ENCODE measurements at places on chromosomes 16 and 17.
A peak's percentile ranks its signal among the peaks of the same experiment; 100 is the strongest.

DNA sequence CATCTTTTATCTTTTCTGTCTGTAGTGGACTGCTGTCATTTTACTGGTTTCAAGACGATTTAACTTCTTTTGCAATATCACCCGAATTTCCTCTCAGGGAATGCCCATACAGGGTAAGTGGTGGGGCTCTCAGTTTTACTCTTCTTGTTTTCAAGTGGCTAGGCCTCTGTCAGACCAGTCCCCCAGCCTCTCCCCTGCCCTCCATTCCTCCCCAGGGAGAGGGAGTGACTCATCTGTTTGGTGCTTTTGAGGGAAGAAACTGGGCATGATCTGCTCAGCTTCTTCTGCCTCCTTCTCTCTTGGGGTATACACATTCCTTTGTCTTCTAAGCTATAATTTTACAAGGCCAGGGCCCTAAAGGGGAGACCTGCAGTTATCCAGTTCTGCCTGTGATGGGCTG, 332.0 kb downstream of the CBLN1 start:
- H3K4me3 ChIP-seq, result no peak overlapping the region
- no peaks in the 10 kb centered on the region for H3K4me1 ChIP-seq
- no peak for DNase-seq
- no peaks in the 10 kb centered on the region for H3K27me3 ChIP-seq
- H3K36me3 ChIP-seq, result no peaks in the 10 kb centered on the region
- no peak overlapping the region for H3K27ac ChIP-seq

- no peak for DNase-seq
- peak overlapping the region; percentile 53 for H3K27ac ChIP-seq
- peak overlapping the region; percentile 51 for H3K4me3 ChIP-seq
These were observed 593 bp upstream of the WDR45B start for GRCh38 chr17:82648742-82649331.

DNA sequence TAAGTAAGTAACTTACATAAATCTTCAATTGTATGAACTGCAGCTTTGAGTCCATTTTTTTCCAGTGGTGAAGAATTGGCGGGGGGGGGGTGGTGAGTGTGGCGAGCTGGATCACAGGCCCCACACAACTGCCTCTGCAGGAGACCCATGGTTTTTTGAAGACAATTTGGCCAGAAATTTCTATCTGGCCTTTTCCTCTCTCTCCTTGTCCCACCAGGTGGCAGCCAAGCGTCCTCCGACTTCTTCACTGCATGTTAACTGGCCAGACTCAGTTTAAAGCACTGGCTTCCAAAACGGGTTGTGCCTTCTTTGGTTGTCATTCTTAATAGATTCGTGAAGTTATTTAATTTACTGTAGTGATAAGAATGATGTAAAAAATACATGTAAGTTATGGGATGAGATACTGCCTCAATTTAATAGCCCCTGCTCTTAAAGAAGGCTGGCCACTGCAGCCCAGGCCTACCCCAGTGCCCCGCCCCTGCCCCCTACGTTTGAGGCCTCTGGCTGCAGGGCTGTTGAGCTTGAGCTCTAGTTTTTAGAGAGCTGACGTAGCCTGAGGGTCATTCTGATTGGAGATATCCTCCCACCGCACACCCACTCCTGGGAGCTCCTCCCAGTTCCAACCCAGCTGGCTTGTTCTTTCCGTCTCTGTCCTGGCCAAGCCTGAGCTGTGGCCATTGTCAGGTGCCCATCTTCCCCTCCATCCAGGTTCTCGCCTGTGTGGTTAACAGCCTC, 36.4 kb downstream of the AKAP1 start:
- no peaks in the 10 kb centered on the region for H3K27me3 ChIP-seq
- H3K4me1 ChIP-seq, result no peaks in the 10 kb centered on the region
- H3K4me3 ChIP-seq, result no peak overlapping the region

DNA sequence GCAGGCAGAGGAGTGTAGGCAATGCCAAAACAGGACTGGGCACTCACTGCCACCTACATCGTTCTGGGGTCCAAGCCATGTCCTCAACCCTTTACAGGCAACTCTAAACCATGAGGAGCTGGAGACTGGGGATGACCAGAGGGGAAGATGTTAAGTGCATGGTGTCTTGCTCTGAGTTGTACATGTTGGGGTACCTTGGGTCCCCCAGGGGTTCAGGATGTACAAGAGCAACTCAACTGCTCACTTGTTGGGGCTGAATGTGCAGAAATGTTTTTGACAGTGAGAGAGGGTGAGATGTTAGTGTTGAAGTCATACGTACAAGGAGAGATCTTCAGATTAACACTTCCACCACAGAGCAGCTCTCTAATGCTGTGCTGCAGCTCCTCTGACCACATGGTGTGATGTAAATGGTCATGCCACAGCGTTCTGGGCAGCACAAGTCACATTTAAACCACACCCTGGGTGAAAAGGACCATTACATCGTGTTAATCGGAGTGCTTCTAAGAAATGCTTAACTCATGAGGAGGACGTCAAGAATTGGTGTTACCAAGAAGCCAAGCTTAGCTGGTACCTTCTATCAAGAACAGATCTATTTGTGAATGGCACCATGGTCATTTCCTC, 2.4 kb downstream of the CCL18 start:
- no peak overlapping the region for H3K27ac ChIP-seq
- no peak overlapping the region for H3K4me3 ChIP-seq
- no peaks in the 10 kb centered on the region for H3K4me1 ChIP-seq
- H3K36me3 ChIP-seq, result no peaks in the 10 kb centered on the region
- no peak for DNase-seq
- no peaks in the 10 kb centered on the region for H3K27me3 ChIP-seq

GRCh38 chr17:36755586-36755985, 154.2 kb downstream of the MRM1 start:
- no peaks in the 10 kb centered on the region for H3K36me3 ChIP-seq
- H3K27ac ChIP-seq, result no peak overlapping the region
- peak; percentile 35 for DNase-seq

DNA sequence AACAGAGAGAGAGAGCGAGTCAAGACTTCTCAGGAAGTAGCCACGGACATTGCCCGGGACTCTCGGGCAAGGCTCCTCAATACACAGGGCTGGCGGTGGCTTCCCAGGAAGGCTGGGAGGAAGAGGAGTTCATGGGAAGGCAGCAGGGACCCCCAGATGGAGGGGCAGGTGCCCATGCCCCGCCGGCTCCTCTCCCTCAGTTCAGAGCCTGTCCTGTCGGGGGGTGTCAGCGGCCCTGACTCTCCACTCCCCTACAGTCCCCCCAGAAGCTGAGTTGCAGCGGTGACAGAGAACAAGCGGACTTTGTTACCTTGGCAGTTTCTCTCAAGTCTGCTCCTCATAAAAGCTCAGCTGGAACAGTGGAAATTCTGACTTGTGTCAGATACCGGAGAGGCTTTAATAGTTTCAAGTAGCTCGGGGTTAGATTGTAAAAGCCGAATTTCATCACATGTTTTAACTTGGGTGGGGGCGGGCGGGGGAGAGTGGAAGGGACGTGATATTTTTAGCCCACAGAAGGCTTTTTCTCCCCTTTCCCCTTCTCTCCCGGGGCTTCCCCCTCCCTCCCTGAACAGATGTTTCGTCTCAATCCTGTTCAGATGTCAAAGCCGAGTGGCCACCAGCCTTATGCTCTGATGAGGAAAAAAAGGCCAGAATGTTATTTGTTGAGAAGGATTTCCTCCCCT, 65.2 kb downstream of the NKD1 start:
- H3K27me3 ChIP-seq, result peaks cover 8% of the 10 kb centered on the region
- H3K4me1 ChIP-seq, result no peaks in the 10 kb centered on the region
- no peak overlapping the region for H3K4me3 ChIP-seq
- DNase-seq, result no peak
- no peak overlapping the region for H3K27ac ChIP-seq

GRCh38 chr16:47644166-47644565, 183.0 kb downstream of the PHKB start:
- no peak for DNase-seq
- H3K4me3 ChIP-seq, result no peak overlapping the region
- no peaks in the 10 kb centered on the region for H3K27me3 ChIP-seq
- peaks cover 26% of the 10 kb centered on the region for H3K36me3 ChIP-seq
- no peaks in the 10 kb centered on the region for H3K4me1 ChIP-seq

GRCh38 chr16:4338125-4338582, 13.0 kb downstream of the PAM16 start:
- DNase-seq, result no peak
- no peaks in the 10 kb centered on the region for H3K4me1 ChIP-seq
- no peaks in the 10 kb centered on the region for H3K27me3 ChIP-seq
- no peak overlapping the region for H3K4me3 ChIP-seq
- H3K27ac ChIP-seq, result no peak overlapping the region

GRCh38 chr17:27293359-27293897, 486 bp upstream of the WSB1 start:
- H3K4me3 ChIP-seq, result no peak overlapping the region
- H3K4me1 ChIP-seq, result peaks cover 37% of the 10 kb centered on the region
- peak overlapping the region; percentile 98 for H3K27ac ChIP-seq
- no peaks in the 10 kb centered on the region for H3K27me3 ChIP-seq
- no peak for DNase-seq

- H3K4me3 ChIP-seq, result no peak overlapping the region
- H3K27me3 ChIP-seq, result no peaks in the 10 kb centered on the region
- H3K27ac ChIP-seq, result no peak overlapping the region
- H3K36me3 ChIP-seq, result no peaks in the 10 kb centered on the region
These were observed 560.2 kb downstream of the TOX3 start for GRCh38 chr16:51986717-51987116.

- H3K27ac ChIP-seq, result no peak overlapping the region
- no peak for DNase-seq
- peaks cover 23% of the 10 kb centered on the region for H3K27me3 ChIP-seq
- peaks cover 8% of the 10 kb centered on the region for H3K4me1 ChIP-seq
- H3K36me3 ChIP-seq, result no peaks in the 10 kb centered on the region
These were observed 97.5 kb downstream of the RAB11FIP4 start for GRCh38 chr17:31488982-31489294.

- H3K27me3 ChIP-seq, result no peaks in the 10 kb centered on the region
- H3K36me3 ChIP-seq, result no peaks in the 10 kb centered on the region
- no peaks in the 10 kb centered on the region for H3K4me1 ChIP-seq
- DNase-seq, result no peak
These were observed 68.8 kb downstream of the RMI2 start for GRCh38 chr16:11413907-11414595.

- H3K27me3 ChIP-seq, result no peaks in the 10 kb centered on the region
- H3K4me3 ChIP-seq, result peak overlapping the region; percentile 57
- peak; percentile 95 for DNase-seq
- peak overlapping the region; percentile 93 for H3K27ac ChIP-seq
- peaks cover 21% of the 10 kb centered on the region for H3K4me1 ChIP-seq
These were observed 8.3 kb downstream of the MNT start for GRCh38 chr17:2392252-2393173.

DNA sequence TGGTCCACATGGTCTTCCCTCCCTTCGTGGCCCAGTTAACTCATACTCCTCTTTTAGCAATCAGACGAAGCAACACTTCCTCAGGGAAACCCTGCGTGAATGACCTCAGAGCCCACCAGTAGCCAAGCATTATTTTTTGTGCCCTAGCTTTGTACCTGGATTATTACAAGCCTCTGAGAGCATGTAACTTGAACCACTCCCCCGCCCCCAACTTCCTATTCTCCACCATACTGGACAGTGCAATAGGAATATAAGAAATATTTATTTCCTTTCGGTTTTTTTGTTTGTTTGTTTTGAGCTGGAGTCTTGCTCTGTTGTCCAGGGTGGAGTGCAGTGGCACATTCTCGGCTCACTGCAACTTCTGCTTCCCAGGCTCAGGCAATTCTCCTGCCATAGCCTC, 2.9 kb downstream of the CPPED1 start:
- H3K27me3 ChIP-seq, result no peaks in the 10 kb centered on the region
- H3K4me3 ChIP-seq, result no peak overlapping the region
- H3K27ac ChIP-seq, result no peak overlapping the region

GRCh38 chr17:6456321-6456720, 12.1 kb downstream of the PIMREG start:
- no peaks in the 10 kb centered on the region for H3K4me1 ChIP-seq
- DNase-seq, result no peak
- no peaks in the 10 kb centered on the region for H3K27me3 ChIP-seq
- H3K36me3 ChIP-seq, result no peaks in the 10 kb centered on the region
- no peak overlapping the region for H3K4me3 ChIP-seq

GRCh38 chr16:49850558-49851467, 5.1 kb downstream of the ZNF423 start:
- H3K4me1 ChIP-seq, result peaks cover 10% of the 10 kb centered on the region
- no peak overlapping the region for H3K27ac ChIP-seq
- no peak for DNase-seq
- H3K4me3 ChIP-seq, result no peak overlapping the region
- H3K36me3 ChIP-seq, result no peaks in the 10 kb centered on the region
- peaks cover 4% of the 10 kb centered on the region for H3K27me3 ChIP-seq

DNA sequence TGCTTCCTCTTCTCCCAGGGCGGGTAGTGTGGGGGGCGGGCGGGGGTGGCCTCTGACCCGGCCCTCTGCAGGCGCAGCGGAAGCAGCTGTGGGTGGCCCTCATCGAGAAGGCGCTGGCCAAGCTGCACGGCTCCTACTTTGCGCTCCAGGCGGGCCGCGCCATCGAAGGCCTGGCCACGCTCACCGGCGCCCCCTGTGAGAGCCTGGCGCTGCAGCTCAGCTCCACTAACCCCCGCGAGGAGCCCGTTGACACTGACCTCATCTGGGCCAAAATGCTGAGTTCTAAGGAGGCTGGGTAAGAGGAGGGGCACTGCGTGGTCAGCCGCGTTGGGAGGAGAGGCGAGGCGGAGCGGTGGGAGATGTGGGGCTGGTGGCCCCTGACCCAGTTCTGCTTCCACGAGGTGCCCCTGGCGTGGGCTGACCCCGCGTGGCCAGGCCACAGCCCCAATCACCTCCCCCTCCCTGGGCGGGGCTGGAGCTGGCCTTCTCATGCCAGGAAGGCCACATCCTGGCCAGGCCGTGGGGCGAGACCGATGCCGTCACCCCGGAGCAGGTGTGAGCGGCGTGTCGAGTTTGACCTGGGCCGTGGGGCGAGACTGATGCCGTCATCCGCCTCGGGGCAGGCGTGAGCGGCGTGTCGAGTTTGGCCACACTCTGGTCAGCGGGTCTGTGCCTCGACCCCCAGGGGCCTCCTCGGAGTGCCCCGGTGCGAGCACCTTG, 10.5 kb upstream of the PRR35 start:
- H3K27ac ChIP-seq, result no peak overlapping the region
- peaks cover 52% of the 10 kb centered on the region for H3K36me3 ChIP-seq
- no peaks in the 10 kb centered on the region for H3K27me3 ChIP-seq
- H3K4me3 ChIP-seq, result no peak overlapping the region

DNA sequence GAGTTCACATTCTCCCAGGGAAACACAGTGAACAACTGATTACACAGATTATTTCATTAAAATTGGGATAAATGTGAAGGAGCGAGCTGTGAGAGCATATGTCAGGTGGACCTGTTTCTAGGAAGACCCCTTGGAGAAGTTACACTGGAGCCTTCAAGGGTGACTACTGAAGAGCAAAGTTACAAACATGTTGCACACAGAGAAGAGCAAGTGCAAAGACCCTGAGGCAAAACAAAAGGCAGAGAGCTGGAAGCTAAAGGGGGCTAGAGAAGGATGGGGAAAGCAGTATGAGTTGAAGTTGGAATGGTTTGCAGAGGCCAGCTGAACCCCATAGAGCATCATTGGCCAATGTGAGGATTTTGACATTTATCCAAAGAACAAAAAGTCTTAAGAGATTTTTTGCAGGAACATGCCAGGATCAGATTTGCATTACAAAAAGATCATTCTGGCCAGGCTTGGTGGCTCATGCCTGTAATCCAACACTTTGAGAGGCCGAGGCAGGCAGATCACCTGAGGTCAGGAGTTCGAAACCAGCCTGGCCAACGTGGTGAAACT, 14.1 kb downstream of the PDZD9 start:
- no peak overlapping the region for H3K4me3 ChIP-seq
- peaks cover 33% of the 10 kb centered on the region for H3K36me3 ChIP-seq
- H3K27ac ChIP-seq, result no peak overlapping the region
- no peak for DNase-seq
- no peaks in the 10 kb centered on the region for H3K4me1 ChIP-seq

- H3K4me1 ChIP-seq, result no peaks in the 10 kb centered on the region
- no peak overlapping the region for H3K27ac ChIP-seq
- no peak overlapping the region for H3K4me3 ChIP-seq
These were observed 10.3 kb downstream of the SLC47A2 start for GRCh38 chr17:19705771-19706770.
